ENCODE measurements at places on chromosomes 1 and 21.

DNA sequence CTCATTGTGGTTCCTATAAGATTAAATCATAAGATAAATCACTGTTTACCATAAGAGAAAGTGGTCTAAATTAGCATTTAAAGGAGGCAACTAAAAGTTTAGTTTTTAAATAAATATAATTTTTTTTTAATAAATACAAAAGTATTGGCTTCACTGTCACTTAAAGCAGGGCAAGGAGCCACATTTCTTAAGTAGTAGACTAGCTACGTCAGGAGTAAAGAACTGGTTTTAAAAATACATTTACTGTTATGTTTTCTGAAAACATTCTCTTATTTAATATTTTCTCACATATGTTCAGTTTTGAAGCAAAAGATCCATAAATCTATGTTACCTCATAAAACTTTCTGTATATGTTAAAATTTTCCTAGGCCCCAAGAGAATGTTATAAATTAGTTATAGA lies 2.2 kb downstream of the ANGPTL1 start:
- DNase-seq = no peak

DNA sequence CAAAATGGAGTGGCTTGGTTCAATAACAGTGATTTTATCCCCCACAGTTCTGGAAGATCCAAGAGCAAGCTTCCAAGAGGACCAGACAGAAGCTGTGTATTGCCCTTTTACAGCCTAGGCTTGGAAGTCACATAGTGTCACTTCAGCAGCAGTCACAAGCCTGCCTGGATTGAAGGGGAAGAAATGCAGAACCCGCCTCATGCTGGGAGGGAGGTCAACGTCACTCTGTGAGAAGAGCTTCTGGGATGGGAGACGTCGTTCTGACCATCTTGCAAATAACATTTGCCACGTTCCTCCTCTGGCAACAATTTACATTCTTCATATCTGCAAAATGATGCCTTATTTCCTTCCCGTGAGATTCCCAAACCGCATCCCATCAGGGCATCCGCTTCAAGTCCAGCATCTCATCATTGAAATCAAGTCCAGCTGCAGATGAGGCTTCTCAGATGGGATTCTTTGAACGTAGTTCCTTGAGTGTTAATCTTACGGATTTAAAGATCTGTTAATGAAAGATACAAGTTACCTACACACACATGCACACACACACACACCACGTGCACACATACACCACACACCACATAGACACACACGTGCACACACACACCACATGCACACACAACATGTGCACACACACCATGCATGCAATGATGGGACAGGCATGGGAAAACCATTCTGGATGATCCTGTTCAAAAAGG lies 23.9 kb upstream of the KIF1B start:
- no peak for DNase-seq

GRCh38 chr1:97042551-97042950 lies 321.0 kb downstream of the PTBP2 start:
- no peak for DNase-seq

DNA sequence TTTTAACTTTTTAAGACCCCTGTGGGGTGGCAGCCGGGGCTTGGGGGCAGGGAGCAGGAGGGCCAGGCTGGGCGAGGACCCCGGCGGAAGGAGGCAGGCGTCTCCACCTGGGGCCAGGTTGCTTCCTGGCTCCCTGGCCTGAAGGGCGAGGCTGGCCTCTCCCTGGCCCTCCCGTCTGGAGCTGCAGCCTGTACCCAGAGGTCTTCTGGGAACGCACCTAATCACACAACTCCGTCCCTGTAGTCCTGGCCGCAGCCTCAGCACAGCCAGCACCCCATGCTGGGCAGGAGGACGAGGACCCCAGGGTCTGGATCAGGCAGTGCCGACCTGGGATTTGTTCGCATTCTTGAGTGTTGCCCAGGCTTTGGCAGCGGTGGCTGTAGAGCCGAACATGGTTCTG lies 14.1 kb upstream of the TTC34 start:
- no peak for DNase-seq

DNA sequence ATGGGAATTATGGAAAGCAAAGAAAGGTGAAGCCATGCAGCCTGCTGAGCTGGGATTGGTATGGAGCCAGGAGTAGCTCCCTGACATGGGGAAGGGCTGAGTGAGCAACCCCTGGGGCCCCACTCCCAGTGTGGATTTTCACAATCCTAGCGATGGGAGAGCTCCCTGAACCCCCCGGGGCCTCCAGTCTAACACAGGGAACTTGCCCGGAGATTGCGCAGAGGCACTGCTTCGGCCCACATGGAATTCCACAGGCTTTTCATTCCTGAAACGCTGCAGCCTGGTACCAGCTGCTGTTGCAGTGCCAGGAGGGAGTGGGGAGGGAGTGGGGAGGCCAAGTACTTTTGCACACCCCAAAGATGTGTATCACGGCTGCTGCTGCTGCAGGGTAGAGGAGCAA lies 110.4 kb upstream of the C21orf91 start:
- DNase-seq = no peak

GRCh38 chr1:193211539-193211938 lies 25.1 kb upstream of the B3GALT2 start:
- no peak for DNase-seq

GRCh38 chr1:150887018-150887417 lies at the start of gene CTXND2:
Gene CTXND2 (plus strand): TSS chr1:150887136. CDS start chr1:150912315, 25,179 bp downstream.
- DNase-seq = no peak

DNA sequence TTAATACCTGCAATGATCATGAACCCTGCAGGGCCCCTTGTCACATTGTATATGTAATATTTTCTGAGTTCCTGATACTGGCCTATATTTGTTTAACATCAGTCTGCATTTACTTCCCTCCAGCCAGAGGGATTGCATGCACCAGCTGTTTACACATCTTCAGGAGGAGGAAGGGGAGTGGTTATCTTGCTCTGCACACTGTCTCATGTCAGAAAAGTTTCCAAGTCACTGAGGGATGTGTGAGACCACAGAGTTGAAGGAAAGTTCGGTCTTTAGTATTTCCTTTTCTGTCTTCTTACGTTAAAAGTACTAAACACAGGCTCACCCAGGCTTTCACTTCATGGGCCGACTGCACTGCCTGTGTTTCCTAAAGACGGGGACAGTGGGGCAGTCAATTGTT lies 574.1 kb downstream of the LMO4 start:
- DNase-seq = no peak

DNA sequence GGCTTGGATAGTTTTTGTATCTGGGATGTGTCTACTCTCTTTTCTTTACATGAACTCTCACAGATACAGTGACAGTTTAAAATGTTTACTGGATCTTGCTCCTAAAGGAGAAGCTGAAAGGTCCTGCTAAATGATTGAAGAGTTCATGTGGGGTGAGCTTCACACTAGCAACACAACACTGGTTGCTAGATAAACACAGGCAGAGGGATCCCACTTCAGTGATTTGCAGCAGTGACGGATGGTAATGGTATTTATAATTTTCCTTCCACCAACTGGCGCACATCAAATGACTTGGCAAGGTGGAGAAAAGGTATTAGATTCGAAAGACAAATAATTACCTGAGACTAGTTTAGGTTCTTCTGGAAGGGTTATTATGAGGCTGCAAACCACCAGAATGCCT lies 270.2 kb downstream of the TBX15 start:
- no peak for DNase-seq

DNA sequence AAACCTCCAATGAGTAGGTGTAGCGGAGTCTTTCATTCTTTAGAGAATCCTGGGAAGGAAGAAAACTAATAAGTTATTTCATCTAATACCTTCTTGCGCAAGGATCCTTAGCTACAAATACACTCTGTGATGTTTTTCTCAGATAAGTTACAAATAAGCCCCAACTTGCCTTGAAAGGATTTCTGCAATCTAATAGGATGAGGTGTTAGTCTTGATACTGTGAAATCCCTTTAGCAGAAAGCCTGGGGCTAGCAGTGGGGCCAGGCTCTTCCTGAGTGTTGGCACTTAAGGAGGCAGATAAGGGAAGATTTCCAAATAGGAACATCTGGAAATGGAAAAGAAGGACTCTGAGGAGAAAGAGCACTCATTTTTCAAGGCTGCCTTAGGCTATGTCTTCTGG lies 168.0 kb upstream of the DAB1 start:
- DNase-seq = no peak

- DNase-seq = no peak
Observed at GRCh38 chr1:160768295-160768657, 27.7 kb upstream of the LY9 start.

DNA sequence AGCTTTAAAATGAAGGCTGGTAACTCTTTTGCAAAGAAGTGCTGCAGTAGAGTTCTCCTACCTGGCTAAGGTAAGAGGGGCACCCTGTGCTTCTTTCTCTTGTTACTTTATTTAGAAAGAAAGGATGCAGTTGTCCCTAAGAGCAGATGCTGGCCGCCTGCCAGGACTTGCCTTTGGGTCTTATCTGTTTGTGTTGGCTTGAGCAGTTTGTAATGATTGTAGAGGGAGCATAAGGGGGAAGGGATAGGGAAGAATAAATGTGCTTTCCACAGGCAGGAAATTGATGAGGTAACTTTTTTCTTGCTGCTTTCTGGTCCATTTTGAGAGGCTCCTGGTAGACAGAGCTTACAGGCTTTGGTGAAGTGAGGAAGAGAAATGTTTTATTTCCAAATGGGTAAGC lies 229.6 kb downstream of the HHAT start:
- DNase-seq = no peak

DNA sequence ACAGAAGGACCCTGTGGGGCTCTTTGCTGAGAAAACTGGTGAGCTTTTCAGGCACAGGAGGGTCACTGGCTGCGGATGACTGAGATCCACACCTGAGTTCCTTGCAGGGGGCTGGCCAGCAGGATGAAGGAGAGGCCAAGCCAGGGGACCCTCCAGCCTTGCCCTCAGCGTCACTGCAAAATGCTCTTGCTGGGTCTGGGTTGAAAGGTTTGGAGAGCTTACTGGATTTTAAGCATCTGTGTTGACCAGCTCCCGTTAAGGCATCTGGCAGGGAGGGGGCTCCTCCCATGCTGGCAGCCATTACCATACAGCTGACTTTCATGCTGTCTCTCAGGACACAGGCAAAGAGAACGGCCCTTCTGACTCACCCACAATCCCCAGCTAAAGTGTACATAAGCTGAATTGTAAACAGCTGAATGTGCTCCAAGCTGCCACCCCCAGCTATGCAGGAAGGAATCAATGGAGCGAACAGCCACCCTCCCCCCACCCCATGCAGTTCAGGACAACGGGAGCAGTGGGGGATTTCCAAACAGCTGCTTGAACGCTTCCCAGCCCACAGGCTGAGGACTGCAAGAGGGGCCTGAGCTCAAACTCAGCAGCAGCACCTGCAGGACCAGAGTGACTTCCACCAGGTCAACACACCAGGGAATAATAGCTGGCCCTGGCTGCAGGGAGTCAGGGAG lies 21.3 kb upstream of the A3GALT2 start:
- DNase-seq = no peak

DNA sequence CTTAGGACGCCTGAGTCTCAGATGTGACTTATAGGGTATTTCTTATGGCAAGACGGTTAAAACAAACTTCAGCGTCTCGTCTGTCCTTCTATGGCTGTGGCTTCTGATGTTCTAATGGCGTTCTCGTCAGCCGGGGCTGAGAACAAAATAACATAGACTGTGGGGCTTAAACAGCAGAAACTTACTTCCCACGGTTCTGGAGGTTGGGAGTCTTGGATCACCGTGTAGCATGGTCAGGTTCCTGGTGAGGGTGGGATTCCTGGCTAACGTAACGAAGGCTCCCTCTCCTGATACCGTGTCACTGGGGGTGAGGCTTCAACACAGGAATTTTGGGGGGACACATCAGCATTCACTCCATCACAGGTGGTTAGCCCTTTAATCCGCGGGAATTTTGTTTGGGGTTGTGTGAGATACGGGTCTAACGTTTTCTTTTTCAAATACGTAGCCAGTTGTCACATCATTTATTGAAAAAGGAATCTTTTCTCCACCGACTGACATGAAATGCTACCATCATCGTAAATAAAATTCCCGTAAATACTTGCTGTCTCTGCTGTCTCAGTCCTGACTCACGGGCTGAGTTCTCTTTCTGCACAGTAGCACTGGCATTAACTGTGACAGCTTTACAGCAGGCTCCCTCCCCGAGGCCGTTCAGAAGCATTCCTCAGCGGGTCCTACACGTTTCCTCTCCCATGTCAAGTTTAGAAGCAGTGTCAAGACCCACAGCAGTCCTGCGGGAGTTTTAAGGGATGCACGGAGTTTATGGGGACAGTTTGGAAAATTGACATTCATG lies 8.1 kb upstream of the POFUT2 start:
- DNase-seq = no peak

DNA sequence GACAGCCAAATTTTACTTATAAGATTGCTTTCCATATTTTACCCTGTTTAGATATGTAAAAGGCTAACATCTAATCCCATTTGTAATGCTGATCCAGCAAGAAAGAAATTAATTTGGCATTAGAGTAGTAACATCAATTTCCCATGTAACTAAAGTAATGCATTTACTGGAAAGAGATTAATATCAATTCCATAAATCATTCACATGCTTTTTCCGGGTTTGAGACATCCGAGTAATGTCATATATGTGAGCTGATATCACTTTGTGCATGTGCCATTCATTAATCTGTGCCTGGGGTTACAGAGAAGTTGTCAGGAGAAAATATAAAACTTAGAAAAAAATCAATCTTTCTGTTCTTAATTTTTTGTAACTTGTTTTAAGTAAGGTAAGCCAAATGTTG lies 206.1 kb downstream of the AGBL4 start:
- no peak for DNase-seq

DNA sequence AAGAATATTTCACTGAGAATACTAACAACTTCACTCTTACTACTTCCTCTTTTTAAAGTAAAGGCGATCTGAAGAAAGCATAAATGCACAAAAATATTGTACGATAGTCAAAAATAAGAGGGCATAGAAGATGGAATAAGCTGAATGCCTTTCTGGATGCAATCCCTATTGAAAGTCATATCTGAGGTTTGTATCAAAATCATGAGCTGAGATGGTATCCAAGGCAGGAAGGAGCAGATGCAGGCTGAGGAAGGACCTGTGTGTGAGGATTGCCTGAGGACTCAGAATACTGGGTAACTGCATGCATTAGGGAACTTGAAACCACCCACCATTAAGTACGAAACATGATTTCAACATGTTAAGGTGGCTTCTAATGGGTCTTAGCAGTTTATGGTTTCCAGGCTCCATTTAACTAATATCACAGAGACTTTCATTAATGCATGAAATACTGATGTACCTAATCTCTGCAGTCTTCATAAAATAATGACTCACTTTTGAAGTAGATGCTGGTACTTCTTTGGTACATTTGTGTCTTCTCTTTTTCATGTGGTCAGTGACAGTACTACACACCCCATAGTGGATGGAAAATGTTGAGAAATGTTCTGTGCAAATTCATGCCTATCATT lies 29.6 kb upstream of the RGS1 start:
- DNase-seq = no peak

DNA sequence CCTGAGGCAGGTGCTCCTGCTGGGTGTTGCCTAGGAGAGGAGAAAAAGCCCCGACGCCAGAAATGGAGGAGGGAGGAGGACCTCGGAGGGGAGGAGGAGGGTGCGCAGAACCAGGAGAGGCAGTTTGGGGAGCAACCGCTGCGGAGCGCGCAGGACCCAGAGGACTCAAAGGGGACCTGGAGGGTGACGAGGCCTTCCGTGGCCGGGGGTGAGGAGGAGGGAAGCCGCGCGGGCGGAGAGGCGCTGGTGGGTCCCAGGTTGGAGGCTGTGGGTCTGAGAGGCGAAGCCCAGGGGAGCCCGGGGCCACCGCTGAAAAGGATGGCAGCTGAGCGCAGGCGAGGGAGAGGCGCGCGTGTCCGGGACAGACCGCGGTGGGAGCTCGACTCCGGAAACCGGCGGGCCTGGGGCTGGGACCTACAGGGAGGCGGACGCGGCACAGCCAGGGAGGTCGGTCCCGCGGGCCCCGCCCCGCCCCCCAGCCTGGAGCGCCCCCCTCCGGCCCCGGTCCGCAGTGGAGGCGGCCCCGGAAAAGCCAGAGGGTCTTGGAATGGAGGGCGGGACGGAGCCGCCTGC lies 15.1 kb downstream of the RNF223 start:
- DNase-seq = no peak

Data from cerebellum (tissue), 4 donors.